ENCODE measurements at places on chromosomes 13 and 19.

- DNase-seq, result no peak
Observed at GRCh38 chr19:42466521-42467182, 23.9 kb upstream of the CXCL17 start.

- no peak for DNase-seq
Observed at GRCh38 chr19:13055213-13056051, 47.2 kb downstream of the LYL1 start.

DNA sequence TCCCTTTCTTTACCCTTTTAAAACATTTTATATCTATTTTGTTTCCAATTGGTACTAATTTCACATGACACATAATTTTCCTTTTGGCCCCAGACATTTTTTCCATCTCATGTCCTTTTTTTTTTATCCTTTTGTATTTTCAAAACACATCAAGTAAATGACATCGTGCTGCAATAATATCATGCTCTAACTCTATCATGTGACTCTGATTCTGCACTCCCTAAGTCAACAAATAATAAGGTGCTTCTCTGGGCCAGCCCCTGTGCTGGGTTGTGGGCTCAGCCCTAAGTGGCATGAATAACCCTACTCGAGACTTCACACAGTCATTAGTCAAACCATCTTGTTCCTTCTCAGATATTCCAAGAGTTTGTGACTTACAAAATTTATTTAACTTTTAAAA lies 21.7 kb downstream of the NALCN start:
- DNase-seq, result no peak

- no peak for DNase-seq
Observed at GRCh38 chr19:50703915-50704796, 15.4 kb downstream of the SHANK1 start.

DNA sequence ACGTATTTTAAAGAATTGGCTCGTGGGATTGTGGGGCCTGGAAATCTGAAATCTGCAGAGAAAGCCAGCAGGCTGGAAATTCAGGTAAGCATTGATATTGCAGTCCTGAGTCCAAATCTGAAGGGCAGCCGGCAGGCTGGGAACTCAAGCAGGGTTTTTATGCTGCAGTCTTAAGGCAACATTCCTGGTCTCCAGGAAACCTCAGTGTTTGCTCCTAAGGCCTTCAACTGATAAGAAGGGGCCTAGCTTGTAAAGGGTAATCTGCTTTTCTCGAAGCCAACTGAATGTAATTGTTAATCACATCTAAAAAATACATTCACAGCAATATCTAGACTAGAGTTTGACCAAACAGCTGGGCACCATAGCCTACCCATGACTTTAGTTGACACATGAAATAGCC lies 154.4 kb downstream of the EFNB2 start:
- no peak for DNase-seq

- peak; percentile 38 for DNase-seq
Observed at GRCh38 chr19:49987159-49987698, 26.3 kb upstream of the SIGLEC11 start.

- no peak for DNase-seq
Observed at GRCh38 chr13:99260216-99260615, 2.0 kb upstream of the GPR18 start.

DNA sequence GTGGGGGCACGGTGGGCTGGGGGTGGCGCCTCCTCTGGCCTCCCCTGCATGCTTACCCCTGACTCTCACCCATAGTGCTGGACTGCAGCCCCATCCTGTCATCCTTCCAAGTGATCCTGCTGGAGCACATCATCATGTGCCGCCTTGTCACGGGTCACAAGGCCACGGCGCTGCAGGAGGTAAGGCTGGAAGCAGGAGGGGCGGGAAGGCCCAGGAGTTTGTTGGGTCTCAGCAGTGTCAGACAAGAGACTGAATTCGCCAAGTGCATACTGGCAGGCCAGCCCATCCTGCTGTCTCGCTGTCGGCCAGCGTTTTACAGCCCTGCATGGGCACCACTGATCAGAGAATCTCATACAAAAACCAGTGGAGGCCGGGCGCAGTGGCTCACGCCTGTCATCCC lies 23.1 kb downstream of the MAU2 start:
- DNase-seq, result no peak

DNA sequence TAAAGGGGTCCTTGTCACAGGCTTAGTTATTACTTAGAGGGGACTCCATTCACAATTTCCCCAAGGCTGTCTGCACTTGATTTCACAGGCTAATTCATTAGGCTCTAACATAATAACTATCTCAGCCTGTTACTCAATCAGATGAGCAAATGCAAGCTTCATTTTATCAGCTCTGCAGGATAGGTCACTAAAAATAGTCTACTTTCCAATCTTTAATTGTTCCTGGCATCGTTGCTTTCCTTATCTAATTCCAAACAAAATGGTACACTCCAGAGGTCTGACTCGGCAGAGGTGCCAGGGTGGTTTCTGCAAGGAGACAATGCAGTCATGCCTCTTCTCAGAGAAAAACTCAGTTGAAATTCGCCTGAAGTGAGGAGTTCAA lies 69.7 kb upstream of the SLC15A1 start:
- no peak for DNase-seq

DNA sequence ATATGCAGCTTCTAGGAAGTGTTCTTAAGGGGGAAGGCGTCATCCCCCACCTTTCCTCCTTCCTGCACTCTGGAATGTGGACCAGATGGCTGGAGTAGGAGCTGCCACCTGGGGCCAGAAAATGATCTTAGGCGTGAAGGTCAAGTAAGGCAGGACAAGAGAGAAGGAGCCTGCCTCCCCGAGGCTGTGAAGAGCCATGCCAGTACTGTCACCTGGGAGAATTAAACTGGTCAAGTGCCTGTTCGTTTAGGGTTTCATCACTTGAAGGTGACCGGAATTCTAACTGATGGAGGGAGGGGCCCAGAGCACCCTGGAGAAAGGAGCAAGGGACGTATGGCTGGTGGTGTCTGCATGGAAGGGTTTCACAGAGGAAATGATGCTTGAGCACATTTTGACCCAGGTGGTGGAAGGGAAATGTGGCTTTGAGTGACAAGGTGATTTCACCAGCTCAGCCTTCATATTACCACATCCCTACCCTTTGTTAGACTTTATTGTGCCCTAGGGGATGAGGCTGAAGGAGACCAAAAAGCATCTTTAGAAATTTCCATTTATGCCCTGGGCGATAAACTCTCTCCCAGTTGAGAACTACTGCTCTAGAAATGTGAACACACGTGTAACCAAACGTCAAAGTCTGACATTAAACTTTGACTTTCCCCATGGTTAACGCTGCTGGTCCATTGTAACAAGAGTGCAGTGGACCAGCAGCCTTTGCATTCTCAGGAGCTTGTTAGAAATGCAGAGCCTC lies 37.5 kb downstream of the PPP2R1A start:
- DNase-seq, result no peak

- no peak for DNase-seq
Observed at GRCh38 chr19:28350673-28351072, 862.3 kb downstream of the UQCRFS1 start.

- no peak for DNase-seq
Observed at GRCh38 chr19:2359992-2360685, at the start of gene TMPRSS9. TMPRSS9 (plus strand) TSS chr19:2360265; CDS start chr19:2389786, 29,521 bp downstream.

GRCh38 chr19:29724746-29725145 lies 9.7 kb upstream of the C19orf12 start:
- DNase-seq, result no peak

- no peak for DNase-seq
Observed at GRCh38 chr19:1112268-1113029, 8.7 kb downstream of the GPX4 start.

DNA sequence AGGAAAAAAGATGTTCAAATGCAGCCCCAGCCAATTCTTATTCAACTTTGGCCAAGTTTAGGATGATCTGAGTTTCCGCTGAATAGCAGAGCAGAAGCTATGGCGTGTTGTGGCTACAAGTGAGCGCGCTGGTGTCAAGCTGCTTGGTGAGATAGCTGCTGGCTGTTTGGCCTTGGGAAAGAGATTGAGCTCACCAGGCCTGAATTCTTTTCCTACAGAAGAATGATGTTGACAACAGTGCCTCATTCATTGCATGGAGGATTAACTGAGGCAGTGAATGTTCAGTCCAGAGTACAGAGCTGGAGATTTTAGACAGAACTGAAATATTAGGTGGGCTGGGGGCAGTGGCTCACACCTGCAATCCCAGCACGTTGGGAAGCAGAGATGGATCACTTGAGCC lies 31.5 kb upstream of the MAP3K10 start:
- no peak for DNase-seq

Data from activated naive CD8-positive, alpha-beta T cell treated with anti-CD3 and anti-CD28 coated beads, Interleukin-2, amount 50 U/mL, for 16 hours (primary cell).